HTR-8/SVneo (cell line): ENCODE measurements at places on chromosomes 16 and 17.

GRCh38 chr17:48382989-48383388 lies 47.0 kb downstream of the SKAP1 start:
- no peak for DNase-seq

GRCh38 chr17:6000426-6000825 lies 69.8 kb upstream of the WSCD1 start:
- DNase-seq: no peak

GRCh38 chr16:89344846-89345611 lies 127.5 kb downstream of the ZNF778 start:
- DNase-seq: no peak

DNA sequence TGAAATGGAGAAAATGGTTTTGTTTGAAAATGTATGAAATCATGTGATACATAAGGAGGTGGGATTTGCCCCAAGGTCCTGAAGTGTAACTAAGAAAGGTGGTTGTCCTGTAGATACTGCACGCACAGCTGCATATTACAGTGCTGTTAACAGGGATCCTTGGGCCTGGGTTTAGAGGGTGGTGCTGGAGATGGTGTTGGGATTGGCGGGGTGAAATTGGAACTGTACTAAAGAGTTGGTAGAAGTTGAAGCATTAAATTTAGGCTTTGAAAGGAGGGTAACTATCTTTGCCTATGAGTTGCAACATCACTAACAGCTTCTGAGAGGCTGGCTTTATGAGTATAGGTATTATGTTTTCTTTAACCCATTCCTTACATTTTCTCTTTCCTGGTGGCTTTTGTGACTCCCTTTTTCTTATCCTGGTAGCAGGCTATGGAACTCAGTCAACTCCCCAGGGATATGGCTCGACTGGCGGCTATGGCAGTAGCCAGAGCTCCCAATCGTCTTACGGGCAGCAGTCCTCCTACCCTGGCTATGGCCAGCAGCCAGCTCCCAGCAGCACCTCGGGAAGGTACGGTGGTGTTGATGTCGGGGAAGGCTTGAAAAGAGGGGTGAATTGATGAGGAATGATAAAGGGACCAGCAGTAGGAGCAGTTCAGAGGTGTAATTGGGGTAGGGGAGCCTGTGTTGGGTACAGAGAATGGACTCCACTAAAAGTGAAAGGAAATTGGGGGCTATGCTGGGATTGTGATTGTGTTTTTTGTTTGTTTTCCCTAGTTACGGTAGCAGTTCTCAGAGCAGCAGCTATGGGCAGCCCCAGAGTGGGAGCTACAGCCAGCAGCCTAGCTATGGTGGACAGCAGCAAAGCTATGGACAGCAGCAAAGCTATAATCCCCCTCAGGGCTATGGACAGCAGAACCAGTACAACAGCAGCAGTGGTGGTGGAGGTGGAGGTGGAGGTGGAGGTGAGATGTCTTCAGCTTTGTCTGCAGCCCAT lies 3.8 kb downstream of the FUS start:
- no peak for DNase-seq

DNA sequence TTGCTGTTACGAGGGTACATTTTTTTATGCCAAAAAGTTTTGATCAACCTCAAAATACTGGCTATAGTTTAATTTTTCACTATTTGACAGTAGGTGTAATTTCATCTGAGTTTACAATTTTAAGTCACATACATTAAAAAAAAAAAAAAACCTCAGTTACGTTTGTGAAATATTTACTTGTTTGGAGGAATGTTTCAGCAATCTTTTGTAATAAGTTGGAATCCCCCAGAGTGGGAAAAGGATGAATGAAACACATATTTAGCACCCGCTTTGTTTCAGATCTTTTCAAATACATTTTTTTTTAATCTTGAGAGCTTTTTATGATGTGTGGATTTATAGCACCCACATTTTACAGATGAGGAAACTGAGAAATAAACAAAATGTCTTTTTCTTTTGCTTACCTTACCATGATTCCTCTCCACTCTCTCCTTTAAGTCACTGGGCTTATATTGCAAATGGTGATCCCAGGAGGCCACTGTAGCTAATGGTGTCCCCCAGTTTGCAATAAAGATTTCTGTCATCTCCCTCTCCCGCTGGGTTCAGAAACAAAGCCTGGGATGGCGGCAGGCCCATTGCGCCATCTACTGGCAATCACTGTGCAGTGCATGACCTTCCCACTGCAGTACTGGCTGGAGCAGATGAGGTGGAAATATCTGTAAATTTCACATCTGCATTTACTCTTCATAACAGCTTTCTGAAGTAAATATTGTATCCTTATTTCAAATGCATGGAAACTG lies 27.7 kb downstream of the TBC1D3B start:
- DNase-seq: peak; percentile 83
